Esophagus squamous epithelium (tissue), 5 donors: ENCODE measurements at places on chromosomes 5 and 9. TPM values are rescaled to one million over a fixed set of nuclear protein-coding genes. Genes with fewer than 3 reads are reported as not detected.

FYB1 gene
- 2.8 TPM for total RNA-seq

IFNA1 gene
- not detected for total RNA-seq

BNC2 gene
- 3.6 TPM for total RNA-seq

IL33 gene
- total RNA-seq: 29.5 TPM

CORO2A gene
- total RNA-seq: 26.5 TPM

SMIM33 gene
- not detected for total RNA-seq

C9orf152 gene
- 0.41 TPM for total RNA-seq

NTRK2 gene
- 2.9 TPM for total RNA-seq

C9orf153 gene
- not detected for total RNA-seq

GRCh38 chr9:137383784-137384756, 38.9 kb downstream of the EXD3 start:
- H3K4me3 ChIP-seq: no peak overlapping the region
- DNase-seq: no peak
- H3K36me3 ChIP-seq: no peaks in the 10 kb centered on the region
- H3K27me3 ChIP-seq: no peaks in the 10 kb centered on the region

GRCh38 chr5:1209896-1210776, 8.7 kb downstream of the SLC6A19 start:
- DNase-seq: no peak
- H3K27me3 ChIP-seq: peaks cover 60% of the 10 kb centered on the region
- no peaks in the 10 kb centered on the region for H3K4me1 ChIP-seq
- no peak overlapping the region for H3K4me3 ChIP-seq
- H3K36me3 ChIP-seq: no peaks in the 10 kb centered on the region

DNA sequence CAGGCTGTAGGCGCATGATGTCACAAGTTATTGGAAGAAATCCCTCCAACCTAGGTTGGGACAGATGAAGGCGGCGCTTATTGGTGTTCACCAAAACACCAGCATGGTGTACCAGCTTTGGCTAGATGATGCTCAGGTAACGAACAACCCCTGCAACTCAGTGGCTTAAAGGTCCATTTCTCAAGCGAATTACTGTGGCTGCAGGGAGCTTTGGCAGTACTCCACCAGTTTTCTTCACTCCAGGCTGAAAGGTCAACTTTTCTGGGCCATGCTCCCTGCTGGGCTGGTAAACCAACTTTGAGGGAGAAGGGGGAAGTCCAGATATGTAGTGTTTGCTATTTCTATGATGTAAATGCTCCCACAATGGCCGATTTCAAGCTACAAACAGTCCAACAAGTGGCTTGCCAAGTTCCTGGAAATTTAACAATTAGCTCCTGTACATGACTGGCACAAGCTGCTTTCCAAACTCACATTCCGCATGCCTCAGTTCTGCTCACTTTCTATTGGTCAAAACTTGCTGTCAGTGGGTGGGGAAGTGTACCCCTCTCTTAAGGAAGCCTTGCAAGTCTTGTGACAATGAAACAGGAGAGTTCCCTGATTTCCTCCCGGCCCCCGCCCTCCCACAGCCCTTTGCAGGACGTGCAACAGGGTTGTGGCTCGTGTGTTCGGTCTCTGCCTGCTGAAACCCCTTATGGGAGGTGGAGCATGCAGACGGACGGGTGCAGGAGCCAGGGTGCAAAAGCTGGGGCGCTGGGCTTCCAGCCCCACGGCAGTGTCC, 588 bp upstream of the ZBED3 start:
- no peaks in the 10 kb centered on the region for H3K36me3 ChIP-seq
- H3K27me3 ChIP-seq: no peaks in the 10 kb centered on the region
- DNase-seq: no peak
- H3K4me1 ChIP-seq: peaks cover 8% of the 10 kb centered on the region
- H3K4me3 ChIP-seq: peak overlapping the region; percentile 75

- H3K36me3 ChIP-seq: no peaks in the 10 kb centered on the region
- H3K4me1 ChIP-seq: no peaks in the 10 kb centered on the region
- no peak overlapping the region for H3K27ac ChIP-seq
- no peaks in the 10 kb centered on the region for H3K27me3 ChIP-seq
- no peak overlapping the region for H3K4me3 ChIP-seq
Measured at GRCh38 chr5:128750155-128750554, 212.1 kb upstream of the FBN2 start.

DNA sequence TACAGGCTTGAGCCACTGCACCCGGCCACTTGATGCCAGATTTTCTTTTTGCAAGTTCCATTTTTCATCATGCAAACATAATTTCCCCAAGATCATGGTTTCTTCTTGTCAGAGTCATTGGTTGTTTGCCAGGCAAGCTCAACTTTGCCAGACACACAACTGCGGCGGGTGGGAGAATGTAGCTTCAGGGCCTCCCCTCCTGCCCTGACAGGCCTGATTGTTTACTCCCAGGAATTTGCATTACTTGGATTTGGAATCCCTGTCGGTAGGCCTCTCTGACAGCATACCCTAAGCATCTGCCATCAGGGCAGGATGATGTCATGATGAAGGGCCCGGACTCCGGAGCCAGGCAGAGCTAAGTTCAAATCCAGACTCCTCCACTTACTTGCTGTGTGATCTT, 15.1 kb downstream of the RPS14 start:
- H3K27ac ChIP-seq: no peak overlapping the region
- no peaks in the 10 kb centered on the region for H3K36me3 ChIP-seq
- no peaks in the 10 kb centered on the region for H3K27me3 ChIP-seq
- peaks cover 3% of the 10 kb centered on the region for H3K4me1 ChIP-seq
- no peak overlapping the region for H3K4me3 ChIP-seq

- DNase-seq: no peak
- no peaks in the 10 kb centered on the region for H3K36me3 ChIP-seq
- H3K27me3 ChIP-seq: no peaks in the 10 kb centered on the region
- no peak overlapping the region for H3K4me3 ChIP-seq
- H3K27ac ChIP-seq: no peak overlapping the region
Measured at GRCh38 chr5:123868267-123868666, 356.3 kb downstream of the CSNK1G3 start.

DNA sequence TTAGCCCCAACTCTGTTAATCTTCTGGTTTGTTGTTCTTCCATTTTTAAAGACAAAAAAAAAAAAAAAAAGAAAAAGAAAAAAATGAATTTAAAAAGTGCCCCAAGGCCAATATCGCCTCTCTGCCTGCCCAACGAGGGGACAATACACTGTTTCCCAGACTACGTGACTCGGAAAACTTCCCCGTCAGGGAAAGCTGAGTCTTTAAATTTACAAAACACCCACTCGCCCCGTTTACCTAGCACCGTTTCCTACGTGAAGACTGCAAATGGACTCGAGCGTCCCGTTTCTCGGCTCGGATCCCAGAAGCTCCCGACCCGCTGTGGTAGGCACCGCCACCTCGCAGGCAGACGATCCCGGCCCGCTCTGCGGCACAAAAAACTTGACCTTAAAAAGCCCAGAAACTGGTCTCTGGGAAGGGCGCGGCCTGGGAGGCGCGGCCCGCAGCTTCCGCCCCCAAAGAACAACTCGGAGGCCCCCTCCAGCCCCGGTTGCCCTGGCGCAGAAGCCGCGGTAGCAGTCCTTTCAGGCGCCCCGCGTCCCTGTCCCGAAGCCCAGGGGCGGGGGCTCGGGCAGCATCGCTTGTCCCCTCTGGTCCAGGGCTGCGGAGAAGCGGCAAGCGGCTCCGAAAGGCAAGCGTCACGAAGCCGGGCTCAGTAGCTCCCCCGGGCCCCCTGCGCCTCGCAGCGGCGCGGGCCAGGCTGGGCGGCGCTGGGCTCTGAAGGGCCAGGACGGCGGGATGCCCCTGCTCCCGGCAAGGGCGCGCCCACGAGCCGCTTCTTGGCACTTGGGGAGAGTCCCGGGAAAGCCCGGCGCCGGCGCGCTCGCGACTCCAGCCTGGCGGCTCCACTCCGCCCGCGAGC, at the start of gene GCNT4:
TSS of gene GCNT4 (minus strand) at position 367 of the 862 bp plus-strand sequence. CDS start 22,521 bp downstream, outside the sequence.
- H3K4me1 ChIP-seq: peaks cover 62% of the 10 kb centered on the region
- H3K27ac ChIP-seq: peak within 1 kb of the TSS; percentile 95
- DNase-seq: no peak

- peak overlapping the region; percentile 68 for H3K27ac ChIP-seq
- H3K4me3 ChIP-seq: peak overlapping the region; percentile 52
- DNase-seq: peak; percentile 32
- peaks cover 10% of the 10 kb centered on the region for H3K4me1 ChIP-seq
Measured at GRCh38 chr5:151239237-151239861, 13.6 kb upstream of the GM2A start.

- peaks cover 65% of the 10 kb centered on the region for H3K4me1 ChIP-seq
- no peaks in the 10 kb centered on the region for H3K27me3 ChIP-seq
- DNase-seq: no peak
Measured at GRCh38 chr9:136584934-136585333, 39.1 kb upstream of the NOTCH1 start.

DNA sequence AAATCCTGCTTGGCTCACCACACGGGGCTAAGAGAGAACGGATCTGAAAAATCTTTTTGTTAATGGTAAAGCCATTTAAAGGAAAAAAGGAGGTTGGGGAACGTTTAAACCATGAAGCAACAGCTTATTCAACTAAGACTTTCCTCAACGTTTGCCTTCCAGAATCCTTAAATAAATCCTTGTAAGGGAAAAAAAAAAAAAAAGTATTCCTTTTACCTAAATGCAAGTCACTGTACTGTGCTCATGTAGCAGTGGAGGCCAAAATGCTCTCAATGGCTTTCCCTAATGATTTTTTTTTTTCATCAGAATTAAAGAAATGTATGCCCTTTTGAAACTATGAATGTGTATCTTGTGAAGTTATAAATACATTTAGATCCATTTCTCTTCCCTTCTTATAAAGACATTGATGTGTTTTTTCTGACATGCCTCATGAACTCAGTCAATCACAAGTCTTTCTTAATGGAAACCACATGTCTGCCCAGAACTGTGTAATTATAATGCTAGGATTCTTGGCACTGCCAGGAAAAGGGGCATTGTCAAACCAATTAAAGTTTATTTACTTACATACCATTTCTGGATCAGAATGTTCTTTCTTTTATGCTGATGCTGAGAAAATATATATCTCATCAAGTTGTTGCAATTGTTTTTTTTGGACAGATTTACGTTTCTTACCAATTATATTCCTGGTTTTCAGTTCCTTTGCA, 107.5 kb downstream of the EBF1 start:
- no peak overlapping the region for H3K27ac ChIP-seq
- peaks cover 28% of the 10 kb centered on the region for H3K4me1 ChIP-seq
- no peak overlapping the region for H3K4me3 ChIP-seq
- H3K36me3 ChIP-seq: no peaks in the 10 kb centered on the region

- no peaks in the 10 kb centered on the region for H3K4me1 ChIP-seq
- no peak overlapping the region for H3K4me3 ChIP-seq
- H3K27me3 ChIP-seq: no peaks in the 10 kb centered on the region
- no peaks in the 10 kb centered on the region for H3K36me3 ChIP-seq
- H3K27ac ChIP-seq: no peak overlapping the region
Measured at GRCh38 chr5:61401726-61402125, 69.7 kb downstream of the ZSWIM6 start.

GRCh38 chr9:100813871-100814270, 214.7 kb upstream of the PLPPR1 start:
- H3K4me3 ChIP-seq: no peak overlapping the region
- H3K36me3 ChIP-seq: no peaks in the 10 kb centered on the region
- H3K27me3 ChIP-seq: no peaks in the 10 kb centered on the region

DNA sequence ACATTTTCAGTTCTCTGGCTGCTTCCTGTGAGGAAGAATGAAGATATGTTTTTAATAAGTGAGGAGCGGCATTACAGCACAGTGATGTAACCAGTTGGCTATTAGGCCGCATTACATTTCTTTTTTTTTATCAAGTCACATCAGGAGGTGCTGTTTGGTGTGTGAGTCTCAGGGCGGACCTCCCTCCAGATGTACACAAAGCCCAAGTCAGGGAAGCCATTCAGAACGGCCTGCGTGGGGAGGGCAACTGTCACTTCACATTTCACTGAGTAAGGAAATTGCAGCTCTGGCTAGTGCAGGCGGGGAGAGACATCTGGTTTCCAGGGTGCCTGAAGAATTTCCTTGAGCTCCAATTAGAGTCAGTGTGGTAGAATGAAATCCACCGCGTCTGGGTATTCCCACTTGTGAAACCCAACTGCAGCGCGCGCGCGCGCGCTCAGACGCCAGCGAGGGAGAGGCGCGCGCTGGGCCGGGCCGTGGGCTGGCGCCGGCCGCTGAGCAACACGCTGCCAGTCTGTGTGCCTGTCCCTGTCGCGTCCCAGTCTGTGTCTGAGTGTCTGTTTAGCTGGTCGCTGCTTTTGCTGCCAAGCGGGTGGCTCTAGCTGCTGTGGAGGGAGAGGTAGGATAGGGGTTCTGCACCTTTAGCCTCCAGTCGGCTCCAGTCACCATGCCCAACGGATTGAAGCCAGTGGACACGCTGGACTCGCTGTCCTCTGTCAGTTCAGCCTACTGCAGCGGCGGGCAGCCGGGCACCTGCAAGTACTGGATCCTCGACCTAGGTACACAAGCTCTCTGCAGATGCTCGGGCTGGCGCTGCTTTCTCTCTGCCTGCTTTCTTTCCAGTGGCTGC, 140.8 kb upstream of the OTULINL start:
- H3K4me3 ChIP-seq: peak overlapping the region; percentile 40
- peak overlapping the region; percentile 40 for H3K27ac ChIP-seq
- no peaks in the 10 kb centered on the region for H3K4me1 ChIP-seq
- H3K27me3 ChIP-seq: no peaks in the 10 kb centered on the region
- DNase-seq: no peak

DNA sequence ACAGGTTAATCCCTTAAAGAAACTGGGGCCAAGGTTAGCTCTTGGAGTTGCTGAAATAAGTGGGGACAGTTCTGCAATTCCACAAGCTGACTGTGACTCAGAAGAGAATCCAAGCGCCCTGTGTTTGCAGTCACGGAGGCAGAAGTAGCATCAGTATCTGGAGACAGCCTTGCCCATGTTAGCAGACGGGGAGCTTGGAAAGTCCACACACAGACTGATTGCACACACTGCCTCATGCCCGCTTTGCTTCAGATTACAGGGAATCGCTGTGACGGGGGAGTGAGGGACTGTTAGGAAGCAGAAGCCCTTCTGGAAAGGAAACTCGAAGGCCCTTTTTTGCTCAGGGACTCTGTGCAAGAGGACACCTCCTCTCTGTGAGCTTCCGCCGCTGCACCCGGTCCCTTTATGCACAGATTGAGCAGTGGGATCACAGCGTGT, 30.9 kb upstream of the PPP1R26 start:
- H3K4me3 ChIP-seq: no peak overlapping the region
- H3K4me1 ChIP-seq: peaks cover 6% of the 10 kb centered on the region
- no peak overlapping the region for H3K27ac ChIP-seq
- DNase-seq: no peak
- H3K36me3 ChIP-seq: no peaks in the 10 kb centered on the region
- H3K27me3 ChIP-seq: no peaks in the 10 kb centered on the region

DNA sequence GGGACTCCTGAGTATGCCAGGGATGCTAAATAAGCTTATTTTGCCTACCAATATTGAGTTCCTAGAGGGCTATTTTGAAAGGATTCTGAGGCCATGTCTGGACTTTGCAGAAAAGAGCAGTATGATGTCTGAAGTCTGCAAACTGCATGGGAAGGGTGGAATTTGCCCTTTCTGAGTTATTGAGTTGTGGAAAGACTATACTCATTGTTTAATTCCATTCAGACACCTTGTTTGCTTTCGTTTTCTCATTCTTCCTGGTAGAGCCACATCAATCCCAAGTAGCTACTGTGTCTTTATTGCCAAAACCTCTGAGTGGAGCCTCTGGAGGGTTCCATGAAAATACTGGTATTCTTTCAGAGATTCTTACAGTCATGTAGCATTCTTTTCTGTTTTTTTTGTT, 50.9 kb upstream of the PPP1R2B start:
- H3K36me3 ChIP-seq: no peaks in the 10 kb centered on the region
- no peak for DNase-seq
- H3K4me1 ChIP-seq: no peaks in the 10 kb centered on the region
- no peak overlapping the region for H3K4me3 ChIP-seq

- no peaks in the 10 kb centered on the region for H3K36me3 ChIP-seq
- DNase-seq: no peak
- no peaks in the 10 kb centered on the region for H3K27me3 ChIP-seq
Measured at GRCh38 chr9:69019808-69020207, 5.9 kb upstream of the PRKACG start.
